ENCODE measurements at places on chromosomes 1 and 21.

DNA sequence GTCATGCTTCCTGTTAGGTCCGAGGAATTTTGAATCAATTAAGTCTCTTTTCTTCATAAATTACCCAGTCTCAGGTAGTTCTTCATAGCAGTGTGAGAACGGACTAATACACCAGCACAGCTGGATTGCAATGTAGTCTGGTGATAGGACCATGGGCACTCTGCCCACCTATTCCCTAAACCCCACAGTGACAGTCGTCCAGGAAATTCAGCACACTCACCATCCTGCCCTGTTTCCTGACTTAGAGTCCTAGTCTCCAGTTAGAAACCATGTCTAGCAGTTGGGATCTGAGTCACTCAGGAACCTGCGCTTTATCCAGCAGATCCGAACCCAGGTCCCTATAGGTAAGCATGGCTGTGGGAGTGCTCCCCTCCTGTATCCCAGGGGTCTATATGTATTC, 149.3 kb upstream of the TNR start:
- DNase-seq = no peak

DNA sequence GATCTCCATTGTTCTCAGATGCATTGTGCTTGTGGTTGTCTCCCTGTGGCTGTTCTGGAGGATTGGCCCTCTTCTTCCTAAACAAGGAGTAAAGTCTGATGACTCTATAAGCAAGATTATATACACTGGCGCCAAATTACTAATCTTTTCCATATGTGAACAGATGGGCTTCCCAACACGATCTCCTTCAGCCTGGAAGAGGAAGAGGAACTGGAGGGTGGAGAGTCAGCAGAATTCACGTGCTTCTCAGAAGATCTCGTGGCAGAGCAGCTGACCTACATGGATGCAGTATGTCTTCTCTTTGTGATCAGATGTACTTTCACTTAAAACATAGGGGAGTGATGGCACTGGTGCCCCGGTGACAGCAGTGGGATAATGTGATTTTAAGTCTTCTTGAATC, 78.7 kb downstream of the RGL1 start:
- DNase-seq = no peak

DNA sequence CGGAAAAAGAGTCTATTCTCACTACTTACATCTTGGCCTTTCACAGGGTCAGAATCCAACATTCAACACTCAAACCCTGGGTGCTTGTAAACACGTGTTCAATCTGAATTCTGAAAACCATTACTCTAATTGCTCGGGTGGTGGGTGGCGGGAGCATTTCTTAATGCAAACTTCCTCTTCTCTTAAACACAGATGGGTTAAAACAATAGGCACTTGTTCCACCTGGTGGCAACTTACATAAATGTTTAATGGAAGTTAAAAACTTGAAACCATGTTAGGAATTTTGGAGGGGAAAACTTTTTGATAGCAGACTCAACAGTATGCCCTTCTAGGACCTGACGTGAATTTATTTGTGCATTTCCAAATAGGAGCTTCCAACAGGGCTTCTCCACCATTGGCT, 23.4 kb upstream of the TDRD10 start:
- DNase-seq = peak; percentile 46

DNA sequence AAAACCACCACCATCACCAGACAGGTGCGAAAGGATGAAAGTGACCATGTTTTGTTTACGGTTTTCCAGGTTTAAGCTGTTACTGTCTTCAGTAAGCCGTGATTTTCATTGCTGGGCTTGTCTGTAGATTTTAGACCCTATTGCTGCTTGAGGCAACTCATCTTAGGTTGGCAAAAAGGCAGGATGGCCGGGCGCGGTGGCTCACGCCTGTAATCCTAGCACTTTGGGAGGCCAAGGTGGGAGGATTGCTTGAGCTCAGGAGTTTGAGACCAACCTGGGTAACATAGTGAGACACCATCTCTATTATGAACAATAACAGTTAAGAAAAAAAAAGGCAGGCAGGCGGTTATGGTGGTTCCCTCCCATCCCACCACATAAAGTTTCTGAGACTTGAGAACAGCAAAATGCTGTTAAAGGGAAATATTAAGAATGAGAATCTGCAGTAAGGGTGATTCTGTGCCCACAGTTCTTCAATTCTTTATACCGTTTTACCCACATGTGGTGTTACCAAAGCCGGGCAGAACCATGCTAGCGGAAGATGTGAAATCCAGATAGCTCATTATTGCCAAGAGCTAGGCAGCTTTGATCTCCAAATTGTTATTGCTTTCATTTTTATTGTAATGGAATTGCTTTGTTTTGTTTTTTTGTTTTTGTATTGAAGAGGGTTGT, 34.5 kb upstream of the TDRD10 start:
- peak; percentile 45 for DNase-seq

- no peak for DNase-seq
Observed at GRCh38 chr1:200173097-200173618, 145.6 kb downstream of the NR5A2 start.

DNA sequence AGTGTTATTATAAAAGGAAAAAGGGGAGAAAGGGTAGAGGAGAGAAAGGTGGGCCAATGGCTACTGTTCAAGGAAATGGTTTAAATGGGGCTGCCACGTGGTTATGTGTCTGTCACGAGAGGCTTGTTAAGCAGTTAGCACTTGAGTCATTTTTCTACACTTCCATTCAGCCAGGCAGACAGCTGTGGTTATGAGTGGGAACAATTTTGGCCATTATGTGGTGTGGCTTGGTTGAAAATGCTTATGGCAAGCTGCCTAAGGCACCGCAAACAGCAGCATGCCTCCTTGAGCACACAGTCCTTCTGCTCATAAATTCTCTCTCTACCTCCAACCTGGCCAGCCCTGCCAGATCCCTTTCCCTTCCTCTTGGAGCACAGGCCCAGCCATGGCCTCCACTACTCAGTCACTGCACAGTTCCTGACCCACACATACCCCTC, 3.2 kb upstream of the SRM start:
- peak; percentile 39 for DNase-seq

- no peak for DNase-seq
Observed at GRCh38 chr1:210531475-210532222, 202.9 kb downstream of the HHAT start.

- peak; percentile 4 for DNase-seq
Observed at GRCh38 chr1:176897350-176898236, 266.9 kb downstream of the ASTN1 start.

GRCh38 chr1:185598332-185598731, 135.9 kb upstream of the HMCN1 start:
- peak; percentile 6 for DNase-seq

DNA sequence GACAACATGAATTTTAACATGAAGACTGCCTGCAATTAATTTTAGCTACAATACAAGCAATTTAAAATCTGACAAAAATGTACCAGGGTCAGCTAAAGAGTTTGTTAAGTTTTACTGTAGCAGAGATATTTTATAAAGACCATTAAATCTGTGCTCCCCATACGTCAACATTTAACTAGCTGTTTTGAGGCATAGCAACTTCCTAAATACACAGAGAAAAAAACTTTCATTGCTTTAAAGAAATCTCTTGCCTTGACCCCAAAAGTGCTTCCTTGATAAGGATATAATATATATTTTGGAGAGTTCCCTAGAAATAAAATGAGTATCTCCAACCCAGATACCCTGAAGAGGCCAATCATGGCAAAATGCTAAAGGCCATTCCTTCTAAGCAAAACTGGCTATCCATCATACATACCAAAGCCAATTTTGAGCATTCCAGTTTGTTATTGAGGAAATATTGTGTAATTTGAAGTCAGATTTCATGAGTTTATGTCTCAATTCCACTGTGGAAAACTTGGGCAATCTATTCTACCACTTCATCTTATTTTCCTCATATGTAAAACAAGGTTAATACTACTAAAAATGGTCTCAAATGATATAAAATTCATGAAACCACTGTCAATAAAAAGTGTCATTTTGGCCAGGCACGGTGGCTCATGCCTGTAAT, 19.1 kb downstream of the ASPM start:
- DNase-seq = no peak

DNA sequence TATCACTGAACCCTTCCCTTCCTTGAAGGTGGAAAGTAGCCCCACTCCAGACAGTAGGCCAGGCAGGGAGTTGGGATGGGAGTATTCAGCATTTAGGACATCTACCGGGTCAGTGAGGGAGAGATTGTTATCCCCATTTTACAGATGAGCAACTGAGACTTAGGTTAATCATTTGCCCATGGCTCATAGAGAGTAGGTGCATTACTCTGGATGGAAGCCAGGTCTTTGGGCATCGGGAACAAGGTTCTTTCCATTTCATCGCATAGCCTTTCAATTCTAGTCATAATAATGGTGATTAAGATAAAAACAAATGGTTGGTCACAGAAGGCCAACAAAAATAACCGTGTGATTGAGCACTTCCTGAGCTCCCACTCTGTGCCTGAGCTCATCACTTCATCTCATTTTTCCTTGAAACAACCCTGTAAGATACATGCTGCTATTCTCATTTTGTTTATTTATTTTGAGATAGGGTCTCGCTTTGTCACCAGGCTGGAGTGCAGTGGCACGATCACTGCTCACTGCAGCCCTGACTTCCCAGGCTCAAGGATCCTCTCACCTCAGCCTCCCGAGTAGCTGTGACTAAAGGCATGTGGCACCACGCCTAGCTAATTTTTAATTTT, 64.8 kb downstream of the NAV1 start:
- DNase-seq = no peak

DNA sequence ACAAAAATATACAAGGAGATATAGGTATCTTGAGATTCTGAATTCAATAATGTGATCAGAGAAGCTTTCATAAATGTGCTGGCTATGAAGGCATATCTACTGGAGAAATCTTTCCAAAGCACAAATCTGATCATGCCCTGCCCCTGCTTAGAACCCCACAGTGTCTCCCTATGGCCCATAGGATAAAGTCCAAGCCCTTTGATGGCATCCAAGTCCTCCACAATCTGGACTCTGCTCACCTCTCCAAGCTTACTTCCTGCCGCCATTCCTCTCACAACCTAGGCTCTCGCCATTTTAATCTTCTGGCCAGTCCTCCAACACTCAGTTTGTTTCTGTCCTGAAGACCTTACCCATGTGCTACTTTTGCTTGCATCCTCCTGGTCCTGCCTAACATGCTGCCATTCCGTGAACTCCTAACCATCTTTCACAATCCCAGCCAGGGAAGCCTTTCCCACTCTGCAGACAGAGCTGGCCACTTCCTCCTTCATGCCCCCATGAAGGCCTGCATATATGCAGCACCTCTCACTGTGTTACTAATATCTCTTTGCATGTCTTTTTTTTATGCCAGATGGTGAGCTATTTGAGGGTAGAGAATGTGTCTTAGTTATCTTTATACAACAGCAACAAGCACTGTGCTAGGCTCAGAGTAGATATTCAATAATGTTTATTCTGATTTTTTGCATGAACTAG, 5.6 kb upstream of the ATP1A1 start:
- DNase-seq = no peak

DNA sequence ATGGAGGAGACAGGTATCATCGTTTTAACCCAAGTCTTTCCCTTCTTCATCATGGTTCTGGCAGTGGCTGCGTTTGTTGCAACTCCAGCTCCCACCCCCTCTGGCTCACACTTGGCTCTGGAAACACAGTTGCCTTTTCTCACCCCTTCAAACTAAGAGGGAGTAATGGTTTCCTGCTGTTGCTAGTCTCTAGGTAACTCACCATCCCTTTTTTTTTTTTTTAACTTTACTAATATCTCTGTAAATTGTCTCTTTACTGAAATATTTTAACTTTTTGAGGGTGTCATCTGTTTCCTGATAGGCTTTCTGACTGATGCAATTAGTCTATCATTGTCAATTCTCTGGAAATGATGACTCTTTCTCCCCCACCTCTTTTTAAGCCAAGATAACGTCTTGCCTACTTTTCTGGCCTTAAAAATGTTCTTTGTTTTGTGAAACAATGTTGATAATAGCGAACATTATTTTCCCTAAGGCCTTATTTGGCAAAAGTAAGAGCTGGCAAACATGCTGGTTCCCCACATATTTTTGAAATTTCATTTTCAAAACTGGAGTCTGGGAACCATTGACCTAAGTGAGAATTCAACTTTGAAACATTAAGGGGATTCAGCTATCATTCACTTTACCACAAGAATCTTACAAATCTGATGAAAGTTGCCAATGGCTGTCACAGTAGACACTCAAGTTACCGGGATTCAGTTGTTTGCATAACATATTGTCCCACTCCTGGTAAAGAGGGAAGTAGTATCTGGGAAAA, 85.3 kb downstream of the LEPR start:
- DNase-seq = no peak

DNA sequence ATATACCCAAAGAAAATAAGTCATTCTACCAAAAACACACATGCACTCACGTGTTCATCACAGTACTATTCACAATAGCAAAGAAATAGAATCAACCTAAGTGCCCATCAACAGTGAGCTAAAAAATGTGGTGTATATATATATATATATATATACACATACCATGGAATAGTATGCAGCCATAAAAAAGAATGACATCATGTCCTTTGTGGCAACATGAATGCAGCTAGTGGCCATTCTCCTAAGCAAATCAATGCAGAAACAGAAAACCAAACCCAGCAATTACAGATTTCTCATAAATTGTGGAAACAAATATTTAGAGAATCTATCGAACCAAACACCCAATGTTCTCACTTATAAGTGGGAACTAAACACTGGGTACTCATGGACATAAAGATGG, 585.7 kb downstream of the SMYD3 start:
- DNase-seq = no peak

DNA sequence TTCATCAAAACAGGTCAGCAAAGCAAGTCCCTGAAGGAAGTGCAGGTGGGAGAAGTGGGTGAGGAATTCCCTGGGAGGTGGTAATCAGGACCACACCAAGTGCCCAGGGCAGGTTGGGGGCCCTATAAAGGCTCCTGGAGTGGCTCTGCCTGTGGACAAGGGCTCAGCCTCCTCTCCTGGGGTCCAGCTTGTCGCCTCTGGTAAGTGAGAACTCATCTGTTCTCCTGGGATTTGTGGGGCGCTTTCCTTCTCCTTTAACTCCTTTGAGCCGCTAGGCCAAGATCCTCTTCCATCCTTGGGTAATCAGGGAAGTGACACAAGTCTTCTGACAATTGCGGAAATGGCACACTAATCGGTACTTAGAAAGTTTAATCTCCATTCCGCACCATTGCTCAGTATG, at the start of gene SPRR4:
TSS of gene SPRR4 (plus strand) at position 154 of the 400 bp plus-strand sequence. CDS start 1,243 bp downstream, outside the sequence.
- no peak for DNase-seq

- peak; percentile 85 for DNase-seq
Observed at GRCh38 chr1:179883745-179884138, 1.7 kb downstream of the TOR1AIP1 start.

DNA sequence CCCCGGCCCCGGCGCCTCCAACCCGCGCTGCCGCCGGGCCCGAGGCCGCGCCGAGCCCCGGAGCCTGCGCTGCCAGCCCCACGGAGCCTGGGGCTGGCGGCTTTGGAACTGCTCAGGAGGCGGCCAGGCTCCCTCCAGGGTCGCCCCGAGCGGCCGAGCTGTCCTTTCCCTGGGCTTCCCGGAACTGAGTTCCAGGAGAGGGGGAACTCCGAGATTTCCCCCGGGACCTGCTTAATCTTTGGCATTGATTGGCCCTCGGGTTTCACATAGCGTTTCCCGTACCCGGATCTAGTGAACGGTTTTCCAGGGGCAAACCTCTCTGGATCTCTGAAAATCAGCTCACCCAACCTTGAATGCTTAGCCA, 504 bp downstream of the H6PD start:
- DNase-seq = no peak

Measured in CD4-positive, alpha-beta T cell treated with Interleukin-17A for 1 hour (primary cell).